ENCODE measurements at places on chromosomes 7 and 10. TPM values are rescaled to one million over a fixed set of nuclear protein-coding genes. Genes with fewer than 3 reads are reported as not detected.

UNCX gene
- total RNA-seq, result not detected

HMX2 gene
- total RNA-seq, result 0.31 TPM

EPHB6 gene
- 11.0 TPM for total RNA-seq

VGF gene
- not detected for total RNA-seq

SLC16A9 gene
- 0.44 TPM for total RNA-seq

PODXL gene
- 0.62 TPM for total RNA-seq

CALHM3 gene
- not detected for total RNA-seq

SPDYE11 gene
- not detected for total RNA-seq

IGFBP1 gene
- total RNA-seq, result not detected

XRCC2 gene
- 13.6 TPM for total RNA-seq

DNA sequence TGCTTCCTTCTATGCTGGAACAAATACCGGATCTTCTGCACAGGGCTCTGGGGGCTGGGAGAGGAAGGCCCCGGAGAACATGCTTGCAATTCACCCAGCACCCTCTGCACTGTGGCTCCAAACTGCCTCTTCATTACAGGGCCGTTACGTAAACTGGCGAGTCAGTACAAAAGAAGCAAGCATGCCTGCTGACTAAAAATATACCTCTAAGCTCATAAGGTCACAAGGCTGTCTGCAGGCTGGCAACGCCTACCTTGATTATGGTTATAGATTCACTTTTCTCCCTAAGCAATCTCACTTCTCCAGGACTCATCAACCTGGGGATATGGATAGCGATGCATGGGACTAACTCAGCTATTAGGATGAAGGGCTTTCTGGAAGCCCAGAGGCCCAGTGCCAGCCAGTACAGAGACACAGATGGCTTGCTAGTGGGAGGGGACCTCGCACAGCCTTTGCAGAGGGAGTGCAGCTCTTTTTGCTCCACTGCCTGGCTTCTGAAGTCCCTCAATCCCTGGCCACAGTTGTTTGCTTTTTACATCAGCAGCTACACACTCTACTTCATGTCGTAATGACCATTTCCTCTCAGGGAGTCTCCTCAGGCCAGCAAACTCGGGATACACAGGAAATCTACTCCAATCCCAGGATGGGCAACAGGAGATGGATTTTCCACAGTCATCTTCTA, 96.1 kb downstream of the SH3PXD2A start:
- peak; percentile 72 for DNase-seq

- DNase-seq, result peak; percentile 66
Observed at GRCh38 chr7:8134089-8134733, 127.8 kb downstream of the ICA1 start.

DNA sequence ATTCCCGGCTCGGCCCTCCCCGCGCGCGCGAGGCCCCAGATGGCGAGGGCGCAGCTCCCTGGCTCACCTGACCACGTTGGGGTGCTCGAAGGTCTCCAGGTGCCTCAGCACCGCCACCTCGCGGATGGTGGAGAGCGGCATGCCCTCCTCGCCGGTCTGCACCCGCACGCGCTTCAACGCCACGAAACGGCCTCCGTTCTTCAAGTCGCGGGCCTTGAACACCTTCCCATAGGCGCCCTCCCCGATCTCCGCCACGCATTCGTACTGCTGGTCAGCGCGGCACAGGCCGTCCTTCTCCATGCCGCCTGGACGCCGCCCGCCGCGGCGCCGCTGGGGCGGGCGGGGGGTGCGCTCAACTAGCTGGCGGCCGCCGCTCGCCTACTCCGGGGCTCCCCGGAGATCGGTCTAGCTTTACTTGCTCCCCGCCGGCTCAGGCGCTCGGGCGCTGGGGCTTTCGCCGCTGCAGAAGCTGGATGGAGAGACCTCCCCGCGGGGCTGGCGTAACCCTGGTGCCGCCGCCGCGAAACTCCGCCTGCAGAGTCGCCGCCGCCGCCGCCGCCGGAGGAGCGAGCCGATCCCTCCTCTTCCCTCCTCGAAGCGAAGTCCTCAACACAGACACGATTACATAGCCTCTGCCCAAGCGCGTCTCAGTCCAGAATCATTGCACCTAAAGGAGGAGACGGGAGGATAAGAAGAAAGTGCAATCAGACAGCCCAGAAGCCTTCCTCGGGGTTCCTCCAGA, 3.2 kb downstream of the CDK6 start:
- DNase-seq, result peak; percentile 94

DNA sequence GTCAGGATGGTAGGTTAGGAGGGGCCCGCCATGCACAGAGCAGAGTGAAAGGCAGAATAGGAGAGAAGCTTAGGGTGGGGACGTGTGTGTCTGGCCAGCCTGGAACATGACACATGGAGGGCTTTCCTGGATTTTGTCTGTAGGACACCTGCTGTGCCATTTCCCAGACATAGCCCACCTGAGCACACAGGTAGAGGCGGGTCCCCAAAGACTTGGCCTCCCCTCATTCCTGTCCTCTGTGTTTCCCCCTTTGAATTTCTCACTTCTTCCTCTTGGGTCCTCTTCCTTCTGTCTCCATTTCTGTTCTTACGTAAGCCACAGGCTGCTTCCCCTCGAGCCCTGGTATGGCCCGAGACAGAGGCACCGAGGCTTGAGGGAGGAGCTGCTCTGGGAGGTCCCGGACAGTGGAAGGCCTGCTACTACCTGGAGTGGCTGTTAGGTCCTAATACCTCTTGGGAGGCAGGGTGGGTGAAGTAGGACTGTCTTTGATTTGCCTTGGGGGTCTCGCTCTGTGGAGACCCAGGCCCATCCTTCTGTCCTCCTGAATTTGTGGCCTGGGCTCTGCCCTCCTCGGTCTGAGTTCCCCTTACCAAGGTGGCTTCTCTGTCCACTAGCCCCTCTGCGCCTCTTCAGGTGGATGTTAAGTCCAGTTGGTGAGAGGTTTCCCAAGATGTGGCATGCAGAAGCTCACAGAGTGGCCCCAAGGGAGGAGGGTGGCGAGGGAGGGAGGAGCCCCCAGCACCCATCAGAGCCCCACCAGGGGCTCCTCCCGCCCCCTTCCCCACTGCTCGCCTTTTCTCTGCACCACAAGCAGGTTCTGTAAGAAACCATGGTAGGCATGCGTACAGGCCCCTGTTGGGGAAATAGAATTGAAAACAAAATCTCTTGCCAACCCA, 5.5 kb downstream of the ZNF775 start:
- no peak for DNase-seq

DNA sequence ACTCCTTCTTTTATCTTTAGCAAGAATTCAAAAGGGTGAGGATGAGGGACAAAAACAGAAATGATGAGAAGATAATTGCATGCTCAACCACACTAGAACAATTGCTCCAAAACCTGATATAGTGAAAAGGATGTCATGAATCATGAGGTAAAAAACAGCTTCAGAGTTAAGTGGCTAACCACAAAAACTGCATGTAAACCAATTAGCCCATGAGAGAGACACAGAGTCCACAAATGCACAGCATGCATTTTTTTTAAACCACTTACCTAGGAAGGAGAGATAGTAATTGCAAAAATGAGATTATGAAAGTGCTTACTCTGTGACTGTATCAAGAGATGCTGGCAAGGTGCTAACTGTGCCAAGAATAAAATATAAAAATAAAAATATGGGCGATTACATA, 132.9 kb downstream of the MBL2 start:
- DNase-seq, result no peak

DNA sequence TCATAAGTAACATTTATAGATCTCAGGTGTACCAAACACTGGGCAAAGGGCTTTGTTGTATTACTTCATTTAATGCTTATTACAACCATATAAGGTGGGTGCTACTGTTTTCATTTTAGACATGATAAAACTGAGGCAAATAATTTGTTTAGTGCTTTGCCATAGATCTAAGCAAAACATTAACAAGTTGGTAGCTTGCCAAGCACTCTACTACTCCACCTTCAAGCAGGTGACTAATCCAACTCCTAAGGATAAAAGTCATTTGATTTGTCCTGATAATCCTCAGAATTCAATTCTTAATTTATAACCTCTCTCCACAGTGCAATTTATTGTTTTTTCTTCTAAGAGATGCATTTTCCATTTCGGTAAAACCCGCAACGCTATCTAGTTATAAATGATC, 646.4 kb downstream of the GRM8 start:
- no peak for DNase-seq

DNA sequence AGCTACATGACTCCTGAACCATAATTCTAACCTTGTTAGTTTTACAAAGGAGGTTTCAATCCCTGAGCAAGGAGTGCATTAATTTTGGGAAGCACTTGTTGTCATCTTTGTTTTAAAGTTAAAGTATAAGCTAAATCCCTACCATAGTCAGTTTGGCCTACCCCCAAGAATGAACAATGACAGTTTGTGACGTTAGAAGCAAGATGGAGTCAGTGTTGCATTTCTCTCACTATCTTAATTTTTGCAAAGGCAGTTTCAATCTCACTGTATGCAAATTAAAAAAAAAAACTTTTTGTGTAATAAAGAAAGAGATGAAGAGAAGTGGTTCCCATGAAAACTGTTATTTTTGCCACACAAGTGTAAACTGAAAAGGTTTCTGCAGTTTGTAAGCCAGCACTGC, 50.7 kb upstream of the PIK3AP1 start:
- DNase-seq, result no peak

DNA sequence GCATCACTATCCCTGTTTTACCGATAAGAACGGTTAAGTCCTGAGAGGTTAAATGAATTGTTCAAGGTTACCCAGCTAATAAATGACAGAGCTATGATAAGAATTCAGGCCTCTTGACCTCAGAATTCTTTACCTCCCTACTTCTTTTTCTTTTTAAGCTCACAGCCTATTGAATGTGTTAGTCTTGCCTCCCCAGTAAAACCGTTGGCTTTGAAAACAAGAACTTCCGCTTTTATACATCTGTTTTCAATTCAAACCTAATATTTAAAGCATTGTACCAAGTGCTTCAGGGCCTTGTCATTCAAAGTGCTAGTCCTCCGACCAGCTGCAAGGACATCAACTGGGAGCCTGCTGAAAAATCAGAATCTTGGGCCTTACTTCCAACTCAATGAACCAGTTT, 15.6 kb downstream of the SEC31B start:
- DNase-seq, result no peak

DNA sequence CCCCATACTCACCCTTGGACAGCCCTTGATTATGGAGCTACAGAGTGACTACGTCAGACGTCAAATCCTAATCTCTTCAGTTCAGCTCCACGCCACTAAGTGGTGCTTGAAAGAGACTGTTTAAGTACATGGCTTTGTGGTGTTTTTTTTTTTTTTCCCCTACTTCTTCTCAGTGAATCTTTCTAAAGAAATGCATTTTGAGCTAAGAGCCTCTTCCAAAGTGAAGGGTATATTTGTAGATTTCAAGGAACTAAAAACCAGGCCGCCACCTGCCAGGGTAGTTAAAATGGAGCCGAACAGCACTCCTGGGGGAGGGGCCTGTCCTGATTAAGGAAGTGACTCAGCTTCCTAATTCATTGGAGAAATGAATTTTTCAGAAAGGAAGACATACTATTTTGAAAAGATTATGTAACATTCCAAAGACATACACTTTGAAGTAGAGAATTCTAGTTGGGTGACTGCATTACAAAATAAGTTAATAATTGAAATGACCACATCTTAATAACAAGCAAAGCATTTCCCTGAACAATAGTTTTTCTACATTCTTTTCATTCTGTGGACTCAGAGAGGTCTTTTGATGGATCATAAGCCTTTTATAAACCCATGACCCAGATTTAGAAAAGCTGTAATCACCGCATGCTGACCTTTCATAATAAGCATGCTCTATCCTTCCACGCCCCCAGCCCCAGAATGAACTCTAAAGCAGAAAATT, 20.6 kb upstream of the VPS41 start:
- no peak for DNase-seq

- no peak for DNase-seq
Observed at GRCh38 chr10:90602862-90603610, 254.8 kb downstream of the HTR7 start.

DNA sequence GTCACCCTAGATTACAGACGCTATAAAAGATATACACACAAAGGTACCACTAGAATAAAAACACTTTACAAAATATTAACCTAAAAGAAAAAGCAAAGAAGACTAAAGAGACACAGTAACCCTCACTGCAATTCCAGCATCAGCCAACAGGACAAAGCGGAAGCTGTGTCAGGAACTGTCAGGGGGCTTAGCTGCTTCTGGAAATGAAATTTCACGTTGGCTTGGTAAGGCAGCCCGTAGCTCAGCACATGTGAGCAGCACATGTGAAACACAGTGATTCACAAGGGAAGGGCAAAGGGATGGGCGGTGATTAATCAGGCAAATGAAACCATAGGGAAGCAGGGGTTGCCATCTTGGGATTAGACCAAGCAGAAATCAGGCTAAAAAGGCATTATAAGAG, 195.4 kb downstream of the MGMT start:
- no peak for DNase-seq

GRCh38 chr10:29313071-29313470, 24.2 kb downstream of the LYZL1 start:
- DNase-seq, result no peak

- DNase-seq, result no peak
Observed at GRCh38 chr10:133158756-133159610, 1.0 kb upstream of the KNDC1 start.

- peak; percentile 82 for DNase-seq
Observed at GRCh38 chr10:100872034-100872791, 40.5 kb upstream of the SLF2 start.

- no peak for DNase-seq
Observed at GRCh38 chr10:68327889-68328786, 3.7 kb upstream of the HNRNPH3 start.

- no peak for DNase-seq
Observed at GRCh38 chr10:34288634-34289033, 526.5 kb downstream of the PARD3 start.

DNA sequence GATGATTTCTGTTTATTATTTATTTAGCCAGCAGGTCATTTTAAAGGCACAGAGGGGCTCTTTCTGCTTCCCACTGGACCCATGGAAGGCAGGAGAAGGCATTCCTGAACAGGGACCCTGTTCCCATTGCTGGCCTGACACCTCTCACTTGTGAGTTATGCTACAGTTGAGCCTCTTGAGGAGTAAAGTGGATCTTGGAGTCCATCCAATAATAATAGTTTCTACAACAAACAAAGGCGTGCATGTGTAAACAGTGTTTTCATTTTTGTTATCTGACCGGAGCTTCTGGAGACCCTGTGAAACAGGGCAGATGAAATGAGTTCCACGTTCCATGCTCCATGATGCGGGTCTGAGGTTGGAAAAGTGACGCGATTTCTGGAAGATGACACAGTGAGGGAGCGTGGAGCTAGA, 127.3 kb upstream of the HABP2 start:
- no peak for DNase-seq

GRCh38 chr10:13938950-13939349, 352.2 kb downstream of the PRPF18 start:
- no peak for DNase-seq

GRCh38 chr10:102578782-102579181, 65.5 kb upstream of the TRIM8 start:
- DNase-seq, result no peak

DNA sequence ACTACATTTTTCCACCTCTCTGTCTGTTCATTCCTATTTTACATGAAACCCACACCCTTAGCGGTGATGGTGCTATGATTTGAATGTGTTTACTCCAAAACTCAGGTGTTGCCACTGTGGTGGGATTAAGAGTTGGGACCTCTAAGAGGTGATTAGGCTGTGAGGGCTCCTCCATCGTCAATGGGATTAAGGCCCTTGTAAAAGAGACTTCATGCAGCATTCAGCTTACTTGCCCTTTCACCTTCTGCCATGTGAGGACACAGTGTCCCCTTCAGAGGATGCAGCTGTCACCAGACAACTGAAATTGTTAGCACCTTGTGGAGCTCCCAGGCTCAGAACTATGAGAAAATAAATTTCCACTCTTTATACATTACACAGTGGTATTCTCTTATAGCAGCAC, 182.2 kb downstream of the NOC3L start:
- no peak for DNase-seq
